NCI-H526 (cell line): ENCODE measurements at places on chromosomes 4 and X.

DNA sequence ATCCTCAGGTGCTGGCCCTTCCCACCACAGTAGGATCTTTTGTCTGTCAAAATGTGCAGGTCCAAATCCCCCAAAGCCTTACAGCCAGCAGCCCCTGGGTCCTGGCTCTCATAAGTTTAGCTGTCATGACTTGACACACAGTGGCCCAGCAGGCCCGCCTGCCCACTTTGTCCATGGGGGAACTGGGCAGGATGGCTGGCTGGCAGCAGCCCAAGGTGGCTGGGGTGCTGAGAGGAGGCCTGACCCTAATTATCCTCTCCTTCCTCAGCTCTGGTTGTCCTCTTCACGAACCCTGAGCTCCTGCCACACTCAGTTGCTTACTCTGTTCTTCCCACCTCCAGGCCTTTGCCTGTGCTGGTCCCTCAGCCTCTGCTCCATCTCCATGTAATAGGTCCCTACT lies 46.4 kb upstream of the PJA1 start:
- DNase-seq = no peak

DNA sequence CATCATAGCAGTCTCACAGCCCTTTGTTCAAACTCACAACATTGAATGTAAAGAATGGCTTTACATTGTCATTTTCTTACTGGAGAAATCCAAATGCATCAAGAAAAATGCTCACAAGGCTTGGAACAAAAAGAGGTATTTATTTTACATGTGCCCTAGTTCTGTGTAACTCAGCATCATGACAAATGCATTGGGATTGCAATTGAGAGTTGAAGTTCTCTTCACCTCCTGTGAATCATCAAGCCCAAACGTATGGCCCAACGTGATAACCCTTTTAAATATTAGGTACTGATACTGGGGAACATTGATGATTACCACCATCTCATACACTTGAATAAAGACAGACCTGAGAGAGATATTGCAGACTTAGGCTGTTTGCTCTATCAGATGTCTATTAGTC lies 61.6 kb downstream of the GASK1B start:
- DNase-seq = no peak

DNA sequence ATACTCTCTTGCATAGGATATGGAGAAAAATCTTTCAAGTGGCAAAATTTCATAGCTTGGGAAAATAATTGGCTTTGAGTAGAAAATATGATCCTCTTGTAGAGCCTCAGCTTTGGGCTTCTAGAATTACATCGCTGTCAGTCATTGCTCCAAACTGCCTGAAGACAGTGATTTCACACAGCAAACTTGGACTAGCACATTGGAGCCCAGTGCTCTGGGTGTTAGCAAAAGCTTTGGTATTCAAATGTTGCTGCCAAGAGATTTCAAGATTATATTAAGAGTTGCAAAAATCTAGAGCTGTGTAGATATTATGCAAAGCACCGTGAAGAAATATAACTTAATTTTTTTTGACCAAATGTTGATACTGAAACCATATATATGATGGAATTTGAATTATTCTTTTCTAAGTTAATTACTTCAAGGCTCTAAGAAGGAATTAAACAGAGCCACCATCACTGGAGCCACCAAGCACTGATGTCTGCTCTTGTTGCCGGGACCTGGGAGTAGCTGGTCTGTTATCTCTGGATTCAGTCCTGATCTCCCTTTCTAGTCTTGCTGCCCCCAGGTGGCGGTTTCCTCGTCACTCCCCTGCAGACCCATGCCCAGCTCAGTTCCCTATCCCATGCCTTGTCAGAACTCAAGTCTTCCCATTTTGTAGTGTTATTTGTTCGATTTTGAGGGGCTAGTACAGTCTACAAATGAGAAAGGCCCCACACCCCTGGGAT lies 260.7 kb upstream of the SFRP2 start:
- peak; percentile 28 for DNase-seq

DNA sequence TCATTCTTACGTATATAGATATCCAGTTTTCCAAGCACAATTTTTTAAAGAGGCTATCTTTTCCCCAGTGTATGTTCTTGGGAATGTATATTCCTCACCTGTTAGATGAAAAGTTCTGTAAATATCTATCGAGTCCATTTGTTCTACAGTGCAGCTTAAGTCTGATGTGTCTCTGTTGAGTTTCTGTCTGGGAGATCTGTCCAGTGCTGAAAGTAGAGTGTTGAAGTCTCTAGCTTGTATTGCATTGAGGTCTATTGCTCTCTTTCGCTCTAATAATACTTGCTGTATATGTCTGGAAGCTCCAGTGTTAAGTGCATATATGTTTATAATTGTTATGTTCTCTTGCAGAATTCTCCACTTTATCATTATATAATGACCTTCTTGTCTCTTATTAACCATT lies 373.1 kb downstream of the PPARGC1A start:
- DNase-seq = no peak

DNA sequence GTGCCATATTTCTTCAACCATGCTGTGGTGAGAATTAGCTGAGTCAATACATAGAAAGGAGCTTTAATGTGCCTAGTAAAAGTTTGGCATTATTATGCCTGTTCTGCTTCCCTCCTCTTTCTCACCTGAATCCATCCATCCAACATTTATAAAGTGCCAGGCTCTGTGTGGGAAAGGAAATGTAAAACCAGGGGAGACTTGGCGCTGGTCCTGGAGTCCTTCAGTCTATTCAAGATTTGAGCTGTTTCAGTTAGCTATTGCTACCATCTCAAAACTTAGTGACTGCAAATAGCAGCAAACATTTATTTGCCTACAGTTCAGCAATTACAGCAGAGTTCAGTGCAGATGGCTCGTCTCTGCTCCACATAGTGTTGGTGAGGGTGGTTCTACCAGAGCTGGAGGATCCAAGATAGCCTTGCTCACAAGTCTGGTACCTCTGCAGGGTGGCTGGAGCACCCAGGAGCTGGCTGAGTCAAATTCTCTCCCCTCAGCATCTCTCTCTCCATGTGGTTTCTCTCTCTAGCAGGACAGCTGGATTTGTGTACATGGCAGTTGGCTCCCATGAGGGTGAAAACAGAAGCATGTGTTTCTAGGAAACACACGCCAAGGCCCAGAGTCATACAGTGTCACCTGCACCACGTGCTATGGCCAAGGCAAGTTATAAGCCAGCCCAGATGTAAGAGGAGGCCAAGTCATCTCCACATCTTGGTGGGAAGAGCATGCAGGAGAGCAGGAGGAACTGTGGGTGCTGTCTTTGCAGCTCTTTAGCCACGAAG lies 77.3 kb downstream of the FHDC1 start:
- DNase-seq = no peak

GRCh38 chr4:66555301-66555700 lies 885.0 kb upstream of the EPHA5 start:
- DNase-seq = no peak

DNA sequence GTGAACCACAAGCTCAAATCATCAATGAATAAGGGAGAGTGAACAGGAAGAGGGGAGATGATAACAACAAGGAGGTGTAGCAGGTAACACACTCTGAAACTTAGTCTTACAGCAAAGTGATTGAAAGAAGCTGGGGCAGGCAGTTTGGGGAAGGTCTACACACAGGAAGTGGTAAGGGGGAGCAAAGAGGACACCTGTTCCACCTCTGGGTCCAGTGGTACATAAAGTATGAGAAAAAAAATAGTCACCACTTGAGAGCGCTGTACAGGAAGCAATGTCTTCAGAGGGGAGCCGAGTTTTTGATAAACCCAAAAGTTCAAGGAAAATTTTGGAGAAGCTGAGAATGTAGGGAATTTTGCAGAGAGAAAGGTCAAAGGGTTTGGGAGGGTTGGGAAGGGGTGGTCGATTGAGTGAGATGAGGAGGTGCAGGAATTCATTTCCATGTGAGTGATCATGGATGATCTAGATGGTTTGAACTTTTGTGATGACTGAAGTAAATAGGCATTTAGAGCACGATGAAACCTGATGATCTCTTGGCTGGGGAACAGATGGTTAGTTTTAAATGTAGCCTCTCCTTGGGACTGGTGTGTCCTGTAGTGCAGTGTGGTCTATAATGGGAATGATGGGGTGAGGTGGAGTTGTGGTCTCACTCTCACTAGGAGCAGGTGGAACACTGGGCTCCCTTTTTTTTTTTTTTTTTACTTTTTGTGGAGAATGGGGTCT lies 142.0 kb downstream of the RBMX2 start:
- no peak for DNase-seq

DNA sequence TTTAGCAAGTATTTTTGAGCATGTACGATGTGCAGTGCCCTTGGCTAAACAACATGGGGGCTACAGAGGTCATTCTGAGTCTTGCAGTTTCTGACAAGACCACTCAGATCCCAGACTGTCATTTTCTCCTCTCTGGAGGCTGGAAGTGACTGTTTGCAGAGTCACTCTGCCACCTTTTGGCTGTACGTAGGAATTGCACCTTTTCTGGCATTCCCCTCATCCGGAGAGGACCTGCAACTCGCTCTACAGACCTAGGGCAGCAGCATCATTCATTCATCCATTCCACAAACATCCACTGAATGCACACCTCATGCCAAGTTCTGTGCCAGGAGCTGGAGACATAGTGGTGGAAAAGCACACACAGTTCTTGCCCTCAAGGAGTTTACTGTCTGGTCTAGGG lies 160.4 kb upstream of the GPR101 start:
- DNase-seq = peak; percentile 63

DNA sequence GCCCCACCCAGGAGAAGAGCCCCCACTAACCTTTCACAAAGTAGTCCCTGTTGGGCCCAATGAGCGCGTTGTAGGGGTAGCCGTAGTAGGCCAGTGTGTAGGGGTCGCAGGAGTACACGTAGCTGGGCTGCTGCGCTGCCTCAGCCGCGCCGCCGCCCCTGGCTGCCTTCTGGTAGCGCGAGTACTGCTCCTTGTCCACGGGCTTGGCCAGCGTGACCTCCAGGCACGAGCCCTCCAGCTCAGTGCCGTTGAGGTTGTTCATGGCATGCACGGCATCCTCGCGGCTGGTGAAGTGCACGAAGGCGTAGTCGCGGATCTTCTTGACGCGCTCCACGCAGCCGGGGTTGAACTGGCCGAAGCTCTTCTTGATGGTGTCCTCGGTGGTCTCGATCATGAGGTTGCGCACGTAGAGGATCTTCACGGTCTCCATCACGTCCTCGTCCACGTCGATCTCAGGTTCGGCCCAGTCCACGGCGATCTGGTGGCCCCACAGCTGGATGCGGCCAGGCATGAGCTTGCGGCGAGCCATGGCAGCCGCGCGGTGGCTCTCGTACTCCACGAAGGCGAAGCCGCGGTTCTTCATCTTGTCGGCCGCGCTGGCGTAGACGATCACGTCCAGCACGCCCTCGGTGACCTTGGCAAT lies 102.7 kb downstream of the CHRNA9 start:
- no peak for DNase-seq

DNA sequence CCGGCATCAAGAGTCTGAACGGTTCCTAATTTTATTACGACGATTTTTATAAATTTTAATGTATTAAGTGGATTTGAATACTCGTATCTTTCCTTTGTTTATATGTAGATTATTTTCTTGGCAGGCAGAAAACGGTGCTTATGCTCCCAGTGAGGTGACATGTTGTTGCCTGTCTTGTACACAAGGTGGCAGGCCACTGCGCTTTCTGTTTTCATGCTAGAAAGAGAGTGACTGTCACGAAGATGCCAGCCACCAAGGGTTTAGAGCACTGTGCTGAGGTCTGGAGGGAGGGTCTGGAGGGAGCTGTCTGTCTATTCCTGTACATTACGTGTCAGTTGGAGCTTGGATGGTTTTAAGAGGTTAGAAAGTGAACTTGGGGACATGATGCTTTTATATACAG lies 87.7 kb downstream of the SHROOM2 start:
- peak; percentile 75 for DNase-seq

DNA sequence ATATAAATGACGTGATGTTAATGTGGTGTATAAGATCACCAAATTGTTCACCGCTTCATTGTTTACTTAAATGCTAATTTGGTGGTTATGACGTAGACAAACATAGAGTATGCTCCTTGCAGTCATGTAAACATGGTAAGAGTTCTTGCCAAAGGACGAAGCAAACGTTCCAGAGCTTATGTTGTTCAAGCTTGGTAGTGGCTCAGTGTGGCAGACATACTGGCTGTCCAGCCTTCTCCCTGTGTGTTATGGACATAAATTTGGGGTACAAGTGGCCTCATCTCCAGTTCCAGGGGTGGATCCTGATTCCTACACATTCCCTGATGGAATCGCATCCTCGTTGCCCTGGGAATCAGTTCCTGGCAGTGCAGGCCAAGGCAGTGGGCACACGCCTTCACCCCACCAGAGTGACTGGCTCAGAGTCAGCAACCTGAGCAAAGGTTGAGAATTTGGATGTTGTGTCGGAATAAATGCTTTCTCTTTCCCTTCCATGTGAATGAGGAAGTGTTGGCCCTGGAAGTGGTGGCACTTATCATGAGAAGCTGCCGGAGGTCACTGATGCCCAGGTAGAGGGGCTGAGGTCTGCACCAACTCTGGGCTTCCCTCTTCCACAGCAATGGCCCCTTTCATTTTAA lies 25.4 kb downstream of the F11 start:
- no peak for DNase-seq

- DNase-seq = no peak
These were observed 61.9 kb upstream of the IRF2 start for GRCh38 chr4:184536065-184536880.

GRCh38 chr4:74433541-74434172 lies 11.3 kb upstream of the AREG start:
- DNase-seq = no peak

DNA sequence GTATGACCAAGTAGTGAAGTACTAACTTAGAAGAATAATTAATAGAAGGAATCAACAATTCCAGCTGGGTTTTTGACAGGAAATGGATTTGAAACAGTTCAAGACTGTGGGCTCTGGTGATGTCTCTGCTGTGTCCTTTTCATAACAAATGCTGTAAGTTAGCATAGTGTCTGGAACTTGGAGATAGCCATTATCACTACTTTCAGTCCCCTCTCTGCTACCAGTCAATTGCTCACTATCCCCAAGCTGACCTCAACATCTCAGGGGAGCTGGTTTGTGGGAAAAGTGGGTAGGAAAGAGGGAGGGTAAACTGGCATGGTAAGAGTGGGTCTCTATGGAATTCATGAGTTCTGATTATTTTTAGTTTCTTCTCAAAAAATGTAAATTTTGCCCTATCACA lies 231.4 kb upstream of the MID1 start:
- no peak for DNase-seq

- no peak for DNase-seq
These were observed 168.7 kb upstream of the GALNTL6 start for GRCh38 chr4:171644430-171645057.

DNA sequence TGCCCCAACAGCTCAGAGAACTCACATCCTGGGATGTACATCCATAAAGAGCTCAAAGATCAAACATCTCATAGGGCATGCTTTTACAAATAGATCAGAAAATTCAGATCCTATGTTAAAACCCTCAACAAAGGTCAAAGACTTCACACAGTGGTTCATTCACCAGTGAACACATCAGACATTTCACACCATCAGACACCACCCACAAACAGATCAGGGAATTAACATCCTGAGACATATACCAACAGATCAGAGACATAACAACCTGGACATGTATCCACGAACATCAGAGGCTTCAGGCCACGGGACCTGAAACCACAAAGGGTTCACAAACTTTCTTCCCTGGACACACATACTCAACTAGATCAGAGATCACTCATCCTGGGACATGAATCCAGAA lies 23.4 kb downstream of the SUV39H1 start:
- no peak for DNase-seq

GRCh38 chr4:172892300-172892699 lies 276.3 kb upstream of the GALNT7 start:
- DNase-seq = no peak
